Activated T-cell treated with anti-CD3 and anti-CD28 coated beads, Interleukin-2, amount 50 U/mL, for 24 hours (primary cell): ENCODE measurements at places on chromosomes 1 and 21.

DNA sequence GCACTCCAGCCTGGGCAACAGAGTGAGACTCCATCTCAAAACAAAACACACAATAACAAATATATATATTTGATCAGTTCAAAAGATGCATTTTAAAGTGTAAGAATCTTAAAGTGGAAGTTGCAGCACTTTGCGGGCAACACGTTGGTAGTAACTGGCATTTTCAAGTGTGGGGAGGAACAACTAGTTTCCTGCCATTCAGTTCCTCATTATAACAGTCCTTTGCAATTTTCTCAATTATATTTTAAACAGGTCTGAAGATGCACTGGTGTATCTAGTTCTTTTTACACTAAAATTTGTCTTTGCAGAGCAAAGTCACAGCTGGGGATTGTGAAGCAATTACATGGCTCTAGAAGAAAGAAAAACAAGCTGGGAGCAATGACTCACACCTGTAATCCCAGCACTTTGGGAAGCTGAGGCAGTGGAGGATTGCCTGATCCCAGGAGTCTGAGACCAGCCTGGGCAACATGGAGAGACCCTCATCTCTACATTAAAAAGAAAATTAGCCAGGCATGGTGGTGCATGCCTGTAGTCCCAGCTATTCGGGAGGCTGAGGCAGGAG is 25.3 kb downstream of the RRAGC start:
- no peak for DNase-seq

GRCh38 chr1:23343221-23344110 is 618 bp downstream of the HNRNPR start:
- DNase-seq, result peak; percentile 80

- no peak for DNase-seq
These were observed 251.8 kb upstream of the IRF2BP2 start for GRCh38 chr1:234861761-234862160.

GRCh38 chr1:60031146-60031545 is 42.4 kb downstream of the C1orf87 start:
- DNase-seq, result no peak

GRCh38 chr21:41763398-41763931 is 3.4 kb downstream of the RIPK4 start:
- no peak for DNase-seq

DNA sequence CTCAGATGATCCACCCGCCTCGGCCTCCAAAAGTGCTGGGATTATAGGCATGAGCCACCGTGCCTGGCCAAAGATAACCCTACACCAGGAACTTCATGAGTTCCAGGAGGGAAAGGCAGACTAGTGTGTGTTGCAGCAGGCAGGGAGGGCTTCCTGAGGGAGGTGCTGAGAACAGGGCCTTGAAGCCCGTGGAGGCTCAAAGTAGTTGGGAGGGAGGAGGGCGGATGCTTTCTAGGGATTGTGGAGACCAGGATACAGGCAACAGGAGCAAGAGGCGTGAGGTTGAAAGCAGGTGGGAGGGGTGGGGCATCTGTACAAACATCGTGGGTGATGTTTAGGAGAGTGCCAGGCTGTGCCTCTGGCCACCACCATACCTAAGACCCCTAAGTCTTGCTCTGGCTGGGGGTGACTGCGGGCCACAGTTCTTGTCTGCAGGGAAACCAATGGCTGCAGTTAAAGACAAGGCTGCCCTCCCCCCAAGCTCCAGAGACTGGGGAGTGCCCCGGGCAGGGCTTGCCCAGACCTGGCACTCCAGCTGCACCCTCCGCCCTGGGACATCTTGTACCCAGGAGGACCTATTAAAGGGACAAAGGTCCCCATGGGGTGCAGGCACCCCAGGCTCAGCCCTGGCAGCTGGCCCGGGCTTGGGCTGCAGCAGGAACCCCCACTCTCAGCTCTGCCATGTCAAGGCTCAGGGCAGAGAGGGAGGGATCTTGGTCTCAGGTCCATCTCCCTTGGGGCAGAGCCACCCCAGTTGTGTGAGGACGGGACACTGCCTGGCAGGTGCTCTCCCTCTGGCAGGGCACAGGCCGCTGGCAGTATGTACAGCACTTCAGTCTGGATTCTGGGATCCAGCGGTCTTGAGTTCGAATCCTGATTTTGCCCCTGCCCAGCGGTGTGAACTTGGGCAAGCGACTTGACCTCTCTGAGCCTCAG is 22.1 kb upstream of the CASZ1 start:
- DNase-seq, result no peak

DNA sequence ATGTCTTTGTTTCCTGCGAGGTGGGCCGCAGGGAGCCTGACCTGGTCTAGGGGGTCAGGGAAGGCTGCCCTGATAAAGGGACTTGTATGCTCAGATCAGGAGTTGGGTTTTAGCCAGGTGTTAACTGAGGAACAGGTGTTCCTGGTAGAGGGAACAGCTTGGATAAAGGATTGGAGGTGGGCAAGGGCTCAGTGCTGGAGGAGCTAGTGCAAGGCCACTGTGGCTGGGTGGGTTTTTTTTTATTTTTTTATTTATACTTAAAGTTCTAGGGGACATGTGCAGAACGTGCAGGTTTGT is 31.1 kb downstream of the A3GALT2 start:
- no peak for DNase-seq

DNA sequence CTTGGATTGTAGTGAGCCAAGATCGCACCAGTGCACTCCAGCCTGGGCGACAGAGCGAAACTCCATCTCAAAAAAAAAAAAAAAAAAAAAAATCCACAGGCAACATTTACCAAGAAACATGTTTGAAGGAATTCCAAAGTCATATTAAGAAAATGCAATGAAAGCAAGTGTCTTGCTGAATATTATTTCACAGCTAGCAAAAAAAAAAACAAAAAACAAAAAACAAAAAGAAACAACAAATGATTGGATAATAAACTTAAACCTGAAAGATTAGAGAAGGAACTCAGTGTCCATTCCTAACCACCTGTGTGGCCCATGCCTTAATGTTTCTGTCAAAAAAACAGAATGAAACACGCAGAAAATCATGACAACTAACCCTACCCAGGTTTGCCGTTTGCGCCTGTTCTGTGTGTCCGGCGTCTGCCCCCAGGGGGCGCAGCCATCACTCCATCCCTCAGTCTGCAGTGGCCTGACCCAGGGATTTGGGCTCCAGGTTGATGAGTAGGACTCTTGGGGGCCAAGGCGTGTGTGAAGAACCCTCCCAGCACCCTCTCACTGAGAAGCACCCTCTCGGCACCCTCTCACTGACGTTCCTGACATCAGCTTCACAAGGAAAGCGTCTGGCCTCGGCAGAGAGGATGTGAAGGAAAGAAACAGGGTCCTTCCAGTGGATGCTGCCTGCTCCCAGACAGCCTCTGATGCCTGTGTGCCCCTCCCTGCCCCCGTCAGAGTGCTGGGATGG is 19.2 kb upstream of the PTTG1IP start:
- peak; percentile 86 for DNase-seq
